Fibroblast of lung (primary cell): ENCODE measurements at places on chromosomes 16 and 17.

GRCh38 chr16:21645261-21645721 is 7.1 kb downstream of the IGSF6 start:
- no peak for DNase-seq

DNA sequence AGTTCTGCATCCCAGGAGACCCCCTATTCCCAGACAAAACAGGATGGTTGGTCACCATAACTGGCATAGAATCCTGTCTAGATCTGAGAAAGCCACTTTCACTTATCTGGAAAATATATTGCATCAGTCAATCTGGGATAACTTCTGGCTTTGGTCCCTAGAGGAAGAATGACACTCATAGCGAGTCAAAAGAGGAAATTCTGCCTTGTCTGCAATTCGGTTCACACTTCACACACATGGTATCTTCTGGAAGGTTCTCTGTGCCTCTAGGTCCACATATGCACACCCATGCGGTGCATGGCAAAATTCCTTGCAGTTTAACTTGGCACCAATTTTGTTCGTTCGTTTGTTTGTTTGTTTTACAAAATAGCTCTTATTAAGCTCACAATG is 49.2 kb upstream of the WSCD1 start:
- DNase-seq = no peak

DNA sequence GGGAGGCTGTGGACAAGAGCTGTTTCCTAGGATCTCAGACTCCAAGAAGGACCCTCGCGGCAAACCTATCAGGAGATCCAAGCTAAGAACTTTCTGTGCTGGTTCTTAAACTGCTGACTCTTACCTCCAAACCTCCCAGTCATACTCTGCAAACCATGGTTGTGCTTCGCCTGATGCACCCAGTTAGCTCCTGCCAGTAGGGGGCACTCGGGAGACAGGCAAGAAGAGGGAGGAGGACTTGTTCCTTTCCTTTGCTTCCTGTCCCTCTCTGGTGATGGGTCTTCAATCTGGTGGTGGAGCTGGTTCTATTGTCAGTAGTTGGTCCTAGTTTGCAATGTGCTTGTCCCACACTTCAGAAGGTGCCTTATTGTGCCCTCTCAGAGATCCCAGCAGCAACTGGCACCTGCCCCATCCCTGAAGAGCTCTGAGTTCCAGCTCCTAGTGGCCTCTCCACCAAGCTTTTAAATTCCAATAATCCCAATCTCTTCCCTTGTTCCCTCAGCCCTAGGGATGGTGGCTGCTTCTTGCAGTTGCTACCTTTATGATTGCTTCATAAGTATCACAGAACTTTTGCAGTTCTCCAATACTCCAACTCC is 113.5 kb upstream of the RPL38 start:
- DNase-seq = peak; percentile 20

DNA sequence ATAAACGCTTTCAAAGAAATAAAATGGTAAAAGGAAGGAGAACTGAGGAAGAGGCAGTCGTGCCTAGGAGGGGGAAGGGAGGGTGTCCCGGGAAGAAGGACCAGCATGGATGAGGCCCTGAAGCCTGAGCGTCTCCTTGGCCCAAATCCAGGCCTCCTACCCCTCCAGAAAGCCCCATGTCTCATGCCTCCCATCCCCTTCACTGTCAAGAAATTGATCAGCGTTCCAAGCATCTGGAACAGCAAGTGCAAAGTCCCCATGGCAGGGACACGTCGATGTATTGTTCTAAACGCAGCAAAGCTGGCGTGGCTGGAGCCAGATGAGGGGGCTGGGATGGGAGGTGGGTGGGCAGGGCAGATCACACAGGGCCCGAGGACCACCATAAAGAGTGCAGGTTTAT is 22.6 kb downstream of the SEC14L5 start:
- DNase-seq = no peak

DNA sequence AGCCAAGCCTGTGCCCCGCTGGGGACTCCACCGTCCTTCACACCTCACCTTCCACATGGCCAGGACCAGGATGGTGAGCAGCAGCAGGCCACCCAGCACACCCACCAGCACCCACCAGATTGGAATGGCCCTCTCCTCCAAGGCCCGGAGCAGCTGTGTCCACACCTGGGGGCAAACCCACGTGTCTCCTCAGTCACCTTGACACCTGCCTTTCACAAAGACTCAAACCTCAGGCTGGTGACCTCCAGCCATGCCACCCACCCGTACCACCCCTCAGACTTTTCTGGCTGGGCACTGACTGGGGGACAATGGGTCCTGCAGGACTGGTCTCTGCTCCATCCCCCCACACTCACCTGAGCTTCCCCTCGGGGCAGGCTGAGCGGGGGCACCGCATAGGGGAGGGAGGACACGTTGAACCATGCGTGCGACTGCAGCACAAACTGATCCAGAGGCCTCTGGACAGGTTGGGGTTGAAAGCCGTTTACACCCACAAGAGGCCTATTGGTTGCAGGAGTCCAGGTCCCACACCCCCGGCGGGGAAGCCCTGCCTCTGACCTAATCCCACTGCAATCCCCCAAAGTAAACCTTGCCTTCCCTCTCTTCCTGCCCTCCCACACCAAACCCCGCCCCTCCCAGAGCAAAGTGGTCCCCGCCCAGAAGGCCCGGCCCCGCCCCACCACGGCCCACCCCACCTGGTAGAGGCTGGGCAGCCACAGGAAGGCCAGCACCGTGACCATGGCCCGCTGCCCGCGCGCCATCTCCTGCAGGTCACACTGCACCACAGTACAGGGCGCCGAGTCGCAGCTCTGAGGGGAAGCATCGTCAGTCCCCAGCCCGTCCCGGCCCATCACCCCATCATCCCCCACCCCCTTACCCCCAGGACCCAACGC is 10.9 kb upstream of the FAM171A2 start:
- DNase-seq = no peak

- DNase-seq = no peak
Measured at GRCh38 chr16:2005646-2006045, 4.0 kb downstream of the ZNF598 start.
